ENCODE measurements at places on chromosomes 3 and 15.

DNA sequence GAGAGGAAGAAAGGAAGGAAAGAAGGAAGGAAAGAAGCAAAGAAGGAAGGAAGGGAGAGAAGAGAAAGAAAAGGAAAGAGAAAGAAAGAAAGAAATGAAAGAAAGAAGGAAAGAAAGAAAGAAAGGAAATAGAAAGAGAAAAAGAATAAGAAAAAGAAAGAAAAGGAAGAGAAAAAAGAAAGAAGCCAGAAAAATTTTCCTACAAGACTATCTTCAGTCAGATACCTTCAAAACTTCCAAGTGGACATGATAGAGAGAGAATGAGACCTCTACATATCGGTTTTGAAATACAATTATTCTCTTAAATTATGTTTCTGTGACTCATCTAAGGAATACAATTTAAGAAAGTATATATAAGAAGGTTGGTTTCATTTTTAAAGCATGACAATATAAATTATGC lies 1369.0 kb downstream of the ZPLD1 start:
- no peak for DNase-seq

GRCh38 chr3:14925729-14926591 lies 21.4 kb upstream of the NR2C2 start:
- peak; percentile 60 for DNase-seq

GRCh38 chr15:95442107-95442719 lies 888.3 kb upstream of the NR2F2 start:
- DNase-seq, result no peak

- DNase-seq, result no peak
Measured at GRCh38 chr3:16721494-16721893, 116.3 kb upstream of the DAZL start.

- DNase-seq, result no peak
Measured at GRCh38 chr3:171195686-171196085, 169.2 kb upstream of the SLC2A2 start.

GRCh38 chr3:171614318-171614921 lies 154.2 kb upstream of the TNIK start:
- DNase-seq, result peak; percentile 51

- no peak for DNase-seq
Measured at GRCh38 chr15:39367596-39367995, 213.3 kb upstream of the THBS1 start.

DNA sequence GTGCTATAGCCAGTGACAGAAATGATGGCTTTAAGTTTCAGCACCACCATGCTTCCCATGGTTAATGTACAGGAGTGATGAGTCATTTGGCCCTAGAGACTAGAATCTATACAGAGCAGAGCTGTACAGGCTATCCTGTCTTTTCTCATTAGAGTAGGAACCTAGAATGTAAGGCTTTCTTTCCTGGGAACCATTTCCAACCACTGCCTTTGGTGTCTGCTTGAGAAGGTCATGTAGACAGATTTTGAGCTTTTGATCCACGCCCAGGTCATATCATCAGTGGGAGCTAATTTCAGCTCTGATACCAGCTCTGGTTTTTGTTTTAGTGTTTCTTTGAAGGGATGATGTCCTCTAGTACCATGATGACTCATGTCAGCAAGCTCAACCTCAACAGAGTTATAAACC lies 543.1 kb downstream of the NTRK3 start:
- DNase-seq, result no peak

- DNase-seq, result no peak
Measured at GRCh38 chr3:148217317-148217716, 480.4 kb upstream of the AGTR1 start.

All from ACHN (cell line).